NCI-H345 (cell line): ENCODE measurements at places on chromosomes 4 and X.

- DNase-seq = no peak
Measured at GRCh38 chrX:133150730-133151129, 53.8 kb upstream of the USP26 start.

GRCh38 chr4:174389439-174389838, 105.7 kb downstream of the CEP44 start:
- no peak for DNase-seq

DNA sequence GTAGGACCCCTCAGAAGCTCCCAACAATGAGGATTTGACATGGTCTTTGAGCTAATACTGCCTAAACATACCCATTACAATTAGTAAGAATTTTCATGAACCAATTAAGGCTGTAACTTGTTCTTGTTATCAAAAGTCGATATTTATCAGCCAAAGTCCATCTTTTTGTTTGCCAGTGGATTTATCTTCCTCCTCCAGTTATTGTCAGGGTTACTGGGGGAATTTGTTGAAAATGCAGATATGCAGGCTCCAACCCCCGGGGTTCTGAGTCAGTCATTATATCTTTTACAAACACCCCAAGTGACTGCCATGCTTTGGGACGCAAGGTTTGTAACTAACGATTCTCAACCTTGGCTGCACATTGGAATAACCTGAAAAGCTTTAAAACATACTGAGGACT, 338.8 kb upstream of the PPARGC1A start:
- no peak for DNase-seq

- DNase-seq = no peak
Measured at GRCh38 chr4:26083987-26084386, 170.0 kb downstream of the SMIM20 start.

DNA sequence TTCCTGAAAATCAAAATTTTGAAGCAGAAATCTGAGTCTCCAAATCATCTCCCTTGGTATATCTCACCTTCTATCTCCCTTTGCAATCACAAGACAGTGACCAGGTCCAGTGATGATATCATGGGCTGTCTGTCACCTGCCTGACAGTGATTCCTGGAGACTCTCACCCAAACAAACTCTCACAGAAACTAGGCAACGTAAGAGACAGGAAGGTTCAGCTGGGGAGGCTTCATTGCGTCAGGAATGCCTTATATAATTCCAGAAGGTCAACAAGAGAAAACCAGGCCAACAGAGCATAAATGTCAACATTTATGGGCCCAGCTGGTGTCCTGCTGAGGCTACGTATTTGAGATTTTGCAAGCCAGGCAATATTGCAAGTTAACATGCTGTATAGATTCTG, 412.7 kb downstream of the KCNIP4 start:
- no peak for DNase-seq

DNA sequence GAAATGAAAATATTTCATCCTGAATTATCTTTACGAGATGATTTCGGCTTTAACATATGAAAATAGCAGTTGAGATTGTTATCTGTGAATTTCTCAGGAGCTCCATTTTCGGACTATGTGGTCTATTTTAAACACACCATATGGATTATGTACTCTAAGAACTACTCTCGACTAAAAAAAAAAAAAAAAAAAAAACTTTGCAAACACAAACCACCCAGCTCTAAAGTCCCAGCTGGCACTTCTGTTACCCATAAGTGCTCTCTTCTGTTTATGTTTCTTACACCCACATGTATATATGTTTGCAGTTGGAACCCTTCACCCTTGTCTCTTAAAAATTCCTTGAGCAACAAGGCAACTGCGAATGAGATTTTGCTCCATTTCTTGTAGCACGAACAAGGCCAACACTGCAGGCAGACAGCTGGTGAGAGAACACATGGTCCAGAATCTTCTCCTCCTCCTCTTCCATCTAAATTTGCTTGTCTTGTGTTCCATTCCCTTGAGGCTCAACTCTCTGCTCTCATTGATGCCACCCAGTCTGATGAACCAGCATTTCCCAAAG, 172.7 kb upstream of the HCCS start:
- no peak for DNase-seq

DNA sequence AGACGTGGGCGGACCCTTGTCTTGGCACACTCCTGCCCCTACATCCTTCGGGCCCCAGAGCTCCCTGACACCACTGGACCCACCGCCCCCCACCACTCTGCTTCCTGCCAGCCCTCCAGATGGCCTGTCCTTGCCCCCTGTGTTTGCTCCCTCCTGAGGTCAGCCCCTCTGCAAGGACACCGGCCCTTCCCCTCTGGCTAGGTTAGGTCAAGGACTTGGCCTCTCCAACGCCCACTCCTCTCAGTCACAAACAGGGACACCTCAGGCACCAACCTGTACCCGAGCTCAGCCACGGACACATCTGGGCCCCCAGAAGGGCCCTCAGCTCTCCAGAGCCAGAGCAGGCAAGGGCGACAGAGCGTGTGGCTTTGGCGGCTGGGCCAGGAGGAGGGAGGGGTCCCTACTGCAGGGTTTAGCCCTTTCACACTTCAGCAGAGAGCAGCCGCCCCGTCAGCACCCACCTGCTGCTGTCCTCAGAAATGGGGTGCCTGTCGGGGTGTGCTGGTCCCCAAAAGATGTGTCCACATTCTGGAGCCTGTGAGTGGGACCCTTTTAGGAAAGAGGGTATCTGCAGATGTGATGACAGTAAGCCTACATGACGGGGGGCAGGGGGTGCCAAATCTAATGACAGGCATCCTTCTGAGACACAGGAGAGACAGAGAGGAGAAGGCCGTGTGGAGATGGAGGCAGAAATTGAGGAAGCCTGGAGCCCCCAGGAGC, 23.5 kb upstream of the DUSP9 start:
- no peak for DNase-seq

DNA sequence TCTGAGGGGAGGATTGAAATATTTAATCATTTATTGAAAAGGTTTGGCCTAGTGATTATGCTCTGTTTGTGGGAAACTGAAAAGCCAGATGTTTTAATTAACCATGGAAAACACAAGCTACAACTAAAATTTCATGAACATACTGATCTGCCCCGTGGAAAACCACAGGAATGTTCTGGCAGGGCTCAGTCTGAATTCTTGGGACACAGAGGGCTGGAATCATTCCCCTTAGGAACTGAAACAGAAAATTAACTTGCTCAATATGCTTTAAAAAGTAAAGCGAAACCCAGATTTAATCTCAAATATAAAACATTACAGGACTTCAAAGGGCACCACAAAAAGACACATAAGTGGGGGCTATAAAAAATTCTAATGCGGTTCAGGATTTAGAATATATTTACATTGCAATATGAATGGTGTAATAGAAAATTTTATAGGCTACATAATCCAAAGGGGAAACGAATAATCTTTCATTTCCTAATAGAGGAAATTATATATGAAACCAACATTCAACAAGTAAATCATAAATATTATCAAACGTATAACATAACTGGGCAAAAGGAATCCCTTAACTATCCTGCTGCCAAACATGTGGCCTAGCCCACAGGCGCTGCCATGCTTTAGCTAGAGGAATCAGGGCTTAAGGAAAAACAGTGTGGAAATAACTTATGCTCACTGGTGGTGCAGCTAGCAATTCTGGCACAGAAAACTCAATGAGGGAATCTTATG, 70.9 kb downstream of the APBB2 start:
- DNase-seq = no peak

DNA sequence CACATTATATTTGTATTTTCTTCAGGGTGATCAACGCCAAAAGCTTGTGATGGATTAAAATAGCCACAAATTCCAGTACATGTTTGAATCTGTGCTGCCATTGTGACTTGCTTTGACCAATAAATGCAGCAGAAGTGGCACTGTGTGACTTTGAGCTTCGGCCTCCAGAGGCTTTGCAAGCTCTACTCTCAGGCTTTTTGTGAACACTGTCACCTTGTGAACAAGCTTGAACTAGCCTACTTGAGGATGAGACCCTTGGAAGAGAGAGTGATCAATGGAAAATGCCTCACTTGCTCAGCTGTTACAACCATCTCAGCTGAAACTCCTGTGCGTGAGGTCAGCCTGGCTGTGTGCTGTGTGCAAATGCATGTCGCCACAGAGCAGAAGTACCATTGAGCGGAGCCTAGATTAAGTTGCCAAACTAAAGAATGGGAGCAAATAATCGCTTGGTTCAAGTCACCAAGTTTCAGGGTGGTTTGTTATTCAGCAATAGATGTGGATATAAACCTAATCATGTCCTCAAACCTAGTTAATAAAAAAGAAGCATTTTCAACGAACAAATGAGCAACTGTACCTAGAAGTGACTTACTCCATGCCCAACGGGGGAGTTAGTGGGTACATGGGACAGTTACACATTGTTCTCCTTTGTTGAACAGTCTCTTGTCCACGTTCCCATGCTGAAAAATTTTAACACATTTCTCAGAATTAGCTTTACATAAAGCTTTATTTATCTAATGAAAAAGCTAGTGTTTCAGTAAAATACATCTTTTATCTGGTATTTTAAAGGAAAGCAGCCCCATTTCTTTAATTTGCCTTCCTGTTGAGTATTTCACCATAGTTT, 23.5 kb downstream of the NOA1 start:
- DNase-seq = no peak

- DNase-seq = no peak
Measured at GRCh38 chr4:87805971-87806370, 6.6 kb downstream of the IBSP start.

- no peak for DNase-seq
Measured at GRCh38 chr4:150229520-150229919, 151.3 kb downstream of the DCLK2 start.

- DNase-seq = no peak
Measured at GRCh38 chr4:20299515-20299914, 47.8 kb downstream of the SLIT2 start.

GRCh38 chr4:158930639-158930972, 161.8 kb downstream of the FNIP2 start:
- no peak for DNase-seq

GRCh38 chr4:40525752-40526598, 103.7 kb downstream of the RBM47 start:
- DNase-seq = no peak

- DNase-seq = no peak
Measured at GRCh38 chr4:140084385-140084784, 69.6 kb downstream of the MAML3 start.

- no peak for DNase-seq
Measured at GRCh38 chr4:47642985-47643760, 158.1 kb downstream of the ATP10D start.

- no peak for DNase-seq
Measured at GRCh38 chr4:5030221-5030620, 11.0 kb upstream of the CYTL1 start.

DNA sequence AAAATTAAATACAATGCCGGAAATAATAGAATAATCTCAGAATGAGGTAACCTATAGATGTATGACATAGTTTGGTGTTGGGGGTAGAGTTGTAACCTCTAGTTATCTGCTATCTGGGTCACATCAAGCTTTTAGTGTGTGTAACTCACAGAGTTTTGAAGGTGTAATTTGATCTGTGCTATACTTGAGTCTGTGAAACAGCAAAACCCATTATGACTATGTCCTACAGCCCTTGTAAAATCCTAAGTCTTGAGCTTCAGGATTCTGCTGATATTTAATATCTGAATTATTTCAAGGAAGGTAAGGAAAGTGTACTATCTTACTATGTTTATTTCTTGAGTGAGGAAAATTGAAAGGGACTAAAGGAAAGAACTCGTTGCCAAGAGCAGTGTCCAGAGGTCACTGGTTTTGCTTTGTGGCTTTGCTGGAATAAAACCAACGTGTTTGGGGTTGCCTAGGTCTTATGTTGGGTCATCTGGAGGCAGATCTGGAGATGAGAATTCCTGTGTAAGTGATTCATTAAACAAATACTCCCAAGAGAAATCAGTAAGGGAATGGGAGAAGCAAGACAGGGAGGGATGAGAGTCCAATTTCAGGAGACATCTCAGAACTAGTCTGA, 107.8 kb upstream of the CBLL2 start:
- no peak for DNase-seq

GRCh38 chr4:41262198-41262597, 5.5 kb downstream of the UCHL1 start:
- DNase-seq = no peak

DNA sequence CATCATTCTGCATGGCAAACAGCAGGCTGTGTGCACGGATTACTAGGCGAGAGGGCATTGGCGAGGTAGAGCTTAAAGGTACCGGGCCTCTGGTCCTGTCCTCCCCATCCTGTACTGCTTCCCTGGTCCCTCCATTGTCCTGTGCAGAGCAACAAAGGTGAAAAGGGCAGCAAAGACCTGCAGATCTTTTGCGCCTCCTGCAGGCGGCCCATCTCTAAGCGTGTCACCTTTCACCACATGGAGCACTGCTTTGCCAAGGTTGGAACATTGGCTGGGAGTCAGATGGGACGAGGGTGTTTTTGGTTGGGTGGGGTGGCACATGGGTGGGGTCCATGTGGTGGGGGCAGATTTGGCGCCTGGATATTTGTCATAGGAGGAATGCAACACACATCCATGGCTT, 64.7 kb upstream of the UXT start:
- DNase-seq = no peak

GRCh38 chrX:2548711-2549423, 48.1 kb upstream of the DHRSX start:
- no peak for DNase-seq

DNA sequence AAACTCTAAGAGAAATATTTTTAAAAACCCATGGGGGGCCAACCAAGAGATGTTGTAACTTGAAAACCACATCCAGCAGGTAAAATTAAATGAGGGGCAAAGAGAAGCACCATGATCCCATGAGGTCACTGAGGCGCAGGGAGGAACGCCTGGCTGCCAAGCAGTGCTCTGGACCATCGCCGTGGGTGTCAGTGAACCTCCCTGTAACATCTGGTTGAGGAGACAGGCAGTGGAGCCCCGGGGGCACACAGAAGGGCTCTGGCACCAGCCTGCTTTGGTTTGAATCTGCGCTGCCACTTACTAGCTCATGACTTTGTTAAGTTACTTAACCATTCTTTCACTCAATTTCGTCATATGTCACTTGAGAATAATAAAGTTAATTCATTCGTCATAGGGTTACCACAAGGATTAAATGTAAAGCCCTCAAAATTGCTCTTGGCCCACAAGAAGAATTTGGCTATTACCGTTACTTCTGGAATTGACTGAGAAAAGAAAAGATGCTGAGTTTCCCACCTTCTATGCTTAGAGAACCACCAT, 41.6 kb upstream of the SLC25A4 start:
- no peak for DNase-seq

DNA sequence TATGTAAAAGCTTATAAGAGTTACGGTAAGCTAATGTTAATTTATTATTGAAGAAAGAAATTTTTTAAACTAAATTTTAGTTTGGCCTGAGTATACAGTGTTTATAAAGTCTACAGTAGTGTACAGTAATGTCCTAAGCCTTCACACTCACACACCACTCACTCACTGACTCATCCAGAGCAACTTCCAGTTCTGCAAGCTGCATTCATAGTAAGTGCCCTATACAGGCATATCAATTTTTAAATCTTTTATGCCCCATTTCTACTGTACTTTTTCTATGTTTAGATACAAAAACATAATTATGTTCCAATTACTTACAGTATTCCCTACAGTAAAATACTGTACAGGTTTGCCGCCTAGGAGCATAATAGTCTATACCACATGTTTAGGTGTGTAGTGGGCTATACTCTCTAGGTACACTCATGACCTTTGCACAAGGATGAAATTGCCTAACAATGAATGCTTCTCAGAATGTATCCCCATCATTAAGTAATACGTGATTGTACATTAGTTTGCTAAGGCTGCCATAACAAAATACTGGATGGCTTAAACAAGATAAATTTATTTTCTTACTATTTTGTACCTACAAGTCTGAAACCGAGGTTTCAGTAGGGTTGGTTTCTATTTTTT, 333.8 kb upstream of the PCDH7 start:
- no peak for DNase-seq
